ENCODE measurements at places on chromosomes 2 and 18.

- DNase-seq, result no peak
Measured at GRCh38 chr18:76494231-76495005, 624 bp downstream of the ZNF516 start.

DNA sequence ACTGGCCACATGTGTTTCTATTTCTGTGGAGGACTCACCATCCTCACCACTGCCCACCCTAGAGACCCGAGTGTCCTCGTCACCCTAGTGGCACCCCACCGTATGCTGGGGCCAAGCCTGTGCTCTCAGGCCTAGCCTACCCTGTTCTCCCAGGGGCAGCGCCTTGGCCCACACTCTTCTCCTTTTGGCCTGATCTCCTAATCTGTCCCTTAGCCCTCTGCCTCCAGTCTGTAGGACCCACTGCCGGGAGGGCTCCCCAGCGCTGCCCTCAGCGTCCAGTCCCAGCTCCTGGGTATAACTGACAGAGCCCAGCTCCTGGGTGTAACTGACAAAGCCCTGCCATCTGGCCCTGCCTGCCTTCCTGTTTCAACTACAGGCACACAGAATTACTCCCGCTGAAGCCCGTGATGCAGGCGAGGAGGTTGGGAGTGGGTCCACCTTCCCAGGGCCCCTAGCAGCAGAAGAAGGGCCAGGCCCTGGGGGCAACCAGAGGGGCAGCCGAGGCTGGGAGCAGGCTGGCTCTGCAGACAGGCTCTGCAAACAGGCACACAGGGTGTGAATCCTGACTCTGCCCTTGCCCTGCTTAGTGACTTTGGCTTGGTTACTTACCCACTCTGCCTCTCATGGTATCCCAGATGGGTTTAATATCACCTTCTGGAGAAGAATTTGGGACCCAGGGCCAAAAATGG, 25.6 kb upstream of the PTMA start:
- DNase-seq, result no peak

DNA sequence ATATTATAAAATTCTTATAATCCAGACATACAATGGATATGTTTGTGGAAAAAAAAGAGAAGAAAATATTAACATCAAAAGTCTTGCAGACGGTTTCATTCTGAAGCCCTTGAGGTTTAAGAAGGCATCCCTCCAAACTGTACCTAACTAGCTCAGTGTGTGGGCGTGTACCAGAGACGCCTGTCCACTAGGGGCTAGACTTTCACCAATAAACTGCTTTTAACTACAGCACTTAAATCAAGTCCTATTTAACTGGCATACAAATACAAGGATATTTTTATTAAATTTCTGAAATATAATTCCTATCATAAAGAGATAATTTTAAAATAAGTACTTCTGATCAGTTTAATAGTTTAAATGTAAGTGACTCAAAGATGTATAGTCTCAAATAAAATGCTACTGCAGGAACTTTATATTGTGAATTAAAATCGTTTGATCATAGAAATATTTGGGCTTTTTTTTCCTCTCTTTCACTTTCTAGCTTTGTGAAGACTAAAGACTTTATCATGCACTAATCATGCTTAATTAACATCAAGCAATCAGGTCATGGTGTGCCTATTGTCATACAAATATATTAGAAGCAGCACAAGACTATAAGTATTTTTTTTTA, 437.7 kb downstream of the SATB2 start:
- DNase-seq, result no peak

- DNase-seq, result no peak
Measured at GRCh38 chr2:173441222-173441621, 86.5 kb downstream of the CDCA7 start.

GRCh38 chr2:166867874-166868514, 20.3 kb upstream of the XIRP2 start:
- DNase-seq, result no peak

- no peak for DNase-seq
Measured at GRCh38 chr2:38436227-38436664, 59.2 kb upstream of the ATL2 start.

- no peak for DNase-seq
Measured at GRCh38 chr2:170073288-170073687, 104.7 kb upstream of the MYO3B start.

- DNase-seq, result no peak
Measured at GRCh38 chr2:71804281-71804751, 343.3 kb downstream of the CYP26B1 start.

GRCh38 chr2:185891804-185892411, 153.3 kb downstream of the FSIP2 start:
- no peak for DNase-seq

Data from T-helper 9 cell (primary cell).